ENCODE measurements at places on chromosomes 12 and 14. TPM values are rescaled to one million over a fixed set of nuclear protein-coding genes. Genes with fewer than 3 reads are reported as not detected.

Gene DEGS2
- total RNA-seq = 2.6 TPM

Gene PKP2
- total RNA-seq = 0.23 TPM

Gene A2ML1
- not detected for total RNA-seq

Gene NFATC4
- total RNA-seq = 2.0 TPM

Gene PYM1
- 22.1 TPM for total RNA-seq

Gene HVCN1
- 24.2 TPM for total RNA-seq

Gene ACVR1B
- 7.5 TPM for total RNA-seq

Gene AICDA
- total RNA-seq = not detected

Data from activated CD8-positive, alpha-beta T cell treated with anti-CD3 and anti-CD28 coated beads for 36 hours (primary cell).